ENCODE measurements at places on chromosomes 7 and 10.

DNA sequence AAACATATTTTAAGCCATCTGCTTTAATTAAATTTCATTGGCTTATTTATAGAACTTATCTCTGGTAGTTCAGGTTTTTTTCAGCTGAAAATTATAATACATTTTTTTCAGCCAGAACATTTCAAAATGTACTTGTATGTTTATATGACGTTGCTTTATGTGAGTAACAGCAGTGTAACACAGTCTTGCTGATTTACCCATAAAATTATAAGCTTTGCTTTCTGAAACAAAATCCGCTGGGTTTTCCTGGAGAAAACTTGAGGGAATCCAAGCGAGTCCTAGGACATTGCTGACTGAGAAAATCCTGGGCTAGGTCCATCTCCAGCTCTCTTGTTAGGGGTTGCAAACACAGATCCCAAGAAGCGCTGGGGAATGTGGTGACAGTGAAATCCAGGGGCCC lies 112.2 kb upstream of the GATA3 start:
- no peak for DNase-seq

- DNase-seq: no peak
Observed at GRCh38 chr10:15121707-15122106, 24.6 kb downstream of the RPP38 start.

DNA sequence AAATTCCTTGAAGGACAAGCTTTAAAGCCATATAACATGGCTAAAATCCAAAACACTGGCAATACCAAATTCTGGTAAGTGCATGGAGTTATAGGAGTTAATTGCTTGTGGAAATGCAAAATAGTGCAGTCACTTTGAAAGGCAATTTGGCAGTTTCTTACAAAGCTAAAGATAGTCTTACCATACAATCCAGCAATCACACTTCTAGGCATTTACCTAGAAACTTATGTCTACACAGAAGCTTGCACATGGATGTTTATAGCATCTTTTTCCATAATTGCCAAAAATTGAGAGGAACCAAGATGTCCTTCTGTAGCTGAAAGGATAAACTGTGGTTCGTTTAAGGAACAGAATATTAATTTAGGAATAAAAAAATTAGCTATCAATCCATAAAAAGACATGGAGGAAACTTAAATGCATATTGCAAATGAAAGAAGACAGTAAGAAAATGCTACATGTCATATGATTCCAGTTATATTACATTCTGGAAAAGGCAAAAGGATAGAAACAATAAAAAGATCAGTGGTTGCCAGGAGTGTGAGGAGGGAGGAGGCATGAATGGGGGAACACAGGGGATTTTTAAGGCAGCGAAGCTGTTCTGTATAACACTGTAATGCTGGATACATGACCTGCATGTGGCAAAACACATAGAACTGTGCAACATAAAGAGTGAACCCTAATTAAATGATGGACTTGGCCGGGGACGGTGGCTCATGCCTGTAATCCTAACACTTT lies 51.9 kb downstream of the GNAT3 start:
- no peak for DNase-seq

GRCh38 chr7:116692401-116693308 lies 20.7 kb downstream of the MET start:
- DNase-seq: no peak

GRCh38 chr10:23994459-23995046 lies 214.4 kb upstream of the KIAA1217 start:
- no peak for DNase-seq

DNA sequence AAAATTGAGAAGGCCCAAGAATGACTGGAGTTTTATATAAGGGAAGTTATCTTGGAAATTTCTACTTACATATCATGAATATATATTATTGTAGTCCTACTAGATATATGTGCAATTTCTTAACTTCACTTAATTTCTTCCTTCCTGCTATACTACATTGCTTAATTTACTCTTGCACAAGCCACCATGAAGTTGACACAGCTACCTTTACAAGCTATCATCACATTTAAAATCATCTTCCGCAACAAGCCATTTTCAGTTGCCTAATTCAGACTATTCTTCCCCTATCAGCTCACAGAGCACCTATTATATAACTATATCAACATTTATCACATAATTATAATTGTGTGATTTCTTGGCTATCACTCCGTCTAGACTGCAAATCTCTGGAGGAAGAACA lies 418.4 kb downstream of the PARD3 start:
- no peak for DNase-seq

GRCh38 chr7:34165927-34166550 lies 260.7 kb downstream of the BMPER start:
- DNase-seq: no peak

DNA sequence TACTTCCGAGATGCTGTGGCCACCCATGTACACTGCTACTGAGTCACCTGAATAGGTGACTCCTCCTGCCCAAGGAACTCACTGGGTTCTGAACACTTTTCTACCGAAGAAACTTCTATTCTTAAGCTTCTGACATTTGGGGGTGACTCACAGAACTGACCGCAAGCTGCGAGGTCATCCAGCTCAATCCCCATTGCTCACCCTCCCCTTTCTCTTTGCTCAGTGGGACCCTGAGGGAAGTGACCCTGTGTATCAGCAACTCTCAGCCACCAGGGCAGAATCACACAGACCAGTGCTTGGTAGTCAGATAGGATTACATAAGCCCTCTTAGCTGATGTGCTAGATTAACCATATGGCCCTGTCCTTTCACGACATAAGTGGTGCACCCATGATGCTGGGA lies 46.3 kb downstream of the INSYN2A start:
- DNase-seq: no peak

- no peak for DNase-seq
Observed at GRCh38 chr10:123837756-123838155, 53.9 kb downstream of the CPXM2 start.

GRCh38 chr7:82676777-82677463 lies 233.3 kb upstream of the CACNA2D1 start:
- DNase-seq: no peak

DNA sequence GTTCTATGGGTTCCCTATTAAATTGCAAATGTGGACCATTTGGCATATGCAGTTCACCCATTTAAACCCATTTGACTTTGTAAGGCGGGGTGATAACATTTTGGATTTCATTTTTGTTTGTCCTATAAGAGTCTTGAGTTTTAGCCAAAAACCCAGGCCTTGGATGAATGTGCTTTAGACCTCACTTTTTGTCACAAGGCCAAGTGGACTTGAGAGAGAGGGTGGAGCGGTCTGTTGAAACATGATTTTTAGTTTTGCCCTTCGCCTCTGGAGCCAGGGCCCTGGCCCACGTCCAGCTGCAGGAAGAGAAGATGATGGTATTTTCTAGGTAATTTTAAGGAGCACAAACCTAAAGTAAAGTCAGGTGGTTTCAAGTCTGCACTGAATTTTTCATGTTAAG lies 260.1 kb downstream of the SLC25A13 start:
- DNase-seq: no peak

Data from effector memory CD4-positive, alpha-beta T cell (primary cell).